ENCODE measurements at places on chromosomes 6 and 20.

DNA sequence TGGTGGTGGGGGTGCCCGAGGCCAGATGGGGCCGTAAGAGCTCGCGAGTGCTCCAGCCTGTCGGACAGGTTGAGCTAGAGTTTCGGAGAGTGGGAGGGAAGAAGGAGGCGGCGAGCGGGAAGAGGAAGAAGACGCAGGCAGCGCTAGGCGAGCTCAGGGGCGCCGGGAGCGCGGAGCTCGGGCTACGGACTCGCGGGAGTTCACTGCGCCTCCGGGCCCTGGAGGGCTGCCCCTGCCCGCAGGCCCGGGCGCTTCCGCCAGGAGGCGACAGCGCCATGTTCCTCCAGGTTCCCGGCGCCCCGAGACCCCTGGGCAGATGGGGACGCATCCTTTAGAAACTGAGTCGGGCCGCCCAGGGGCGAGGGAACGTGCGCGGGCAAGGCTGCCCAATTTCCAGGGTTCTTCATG is 984 bp downstream of the TFAP2C start:
- DNase-seq: peak; percentile 91

DNA sequence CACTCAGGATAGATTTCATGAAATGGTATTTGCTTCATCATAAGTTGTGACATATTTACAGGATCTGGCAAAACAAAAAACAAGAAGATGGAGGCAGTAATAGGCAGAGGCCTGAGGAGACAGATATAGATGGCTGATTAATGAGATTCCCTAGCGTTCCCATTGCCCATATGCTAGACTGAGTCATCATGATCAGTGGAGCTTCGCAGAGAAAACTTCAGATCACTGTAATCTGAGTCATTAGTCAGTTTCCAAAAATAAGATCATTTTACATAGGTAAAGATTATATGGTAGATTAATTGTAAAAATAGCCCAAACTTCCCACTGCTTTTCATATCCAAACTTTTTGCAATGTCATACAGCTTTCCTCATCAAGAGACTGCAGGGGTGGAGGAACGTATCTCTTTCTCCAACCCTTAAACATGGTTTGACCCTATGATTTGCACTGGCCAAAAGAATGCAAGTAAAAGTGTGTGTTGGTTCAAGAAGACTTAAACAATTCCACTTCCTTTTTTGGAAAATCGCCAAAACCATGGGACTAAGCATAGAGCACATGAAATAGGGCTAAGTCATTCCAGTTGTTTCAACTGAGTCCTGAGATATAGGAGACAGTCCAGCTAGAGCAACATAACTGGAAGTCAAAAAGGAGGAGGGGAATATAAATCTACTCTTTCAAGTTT is 626.0 kb downstream of the RNF144B start:
- DNase-seq: no peak

DNA sequence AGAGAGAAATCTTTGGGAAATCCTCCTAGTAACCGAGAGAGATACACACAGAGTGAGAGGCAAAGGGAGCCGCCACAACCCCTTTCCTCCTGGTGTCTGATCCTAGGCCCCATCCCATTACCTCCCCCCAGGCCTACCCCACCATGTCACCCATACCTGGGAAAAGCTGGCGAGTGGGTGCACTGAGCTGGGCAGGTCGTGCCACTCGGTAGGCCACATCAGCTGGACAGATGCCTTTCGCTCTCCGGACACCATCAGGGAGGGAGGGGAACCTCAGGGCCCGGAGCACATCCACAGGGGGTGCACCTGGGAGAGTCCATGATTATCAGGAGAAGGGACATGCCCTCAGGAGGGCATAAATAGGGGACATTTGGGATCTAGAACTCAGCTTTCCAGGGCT is 3.1 kb downstream of the COL11A2 start:
- DNase-seq: no peak

GRCh38 chr20:51634877-51635276 is 92.4 kb upstream of the NFATC2 start:
- DNase-seq: no peak

DNA sequence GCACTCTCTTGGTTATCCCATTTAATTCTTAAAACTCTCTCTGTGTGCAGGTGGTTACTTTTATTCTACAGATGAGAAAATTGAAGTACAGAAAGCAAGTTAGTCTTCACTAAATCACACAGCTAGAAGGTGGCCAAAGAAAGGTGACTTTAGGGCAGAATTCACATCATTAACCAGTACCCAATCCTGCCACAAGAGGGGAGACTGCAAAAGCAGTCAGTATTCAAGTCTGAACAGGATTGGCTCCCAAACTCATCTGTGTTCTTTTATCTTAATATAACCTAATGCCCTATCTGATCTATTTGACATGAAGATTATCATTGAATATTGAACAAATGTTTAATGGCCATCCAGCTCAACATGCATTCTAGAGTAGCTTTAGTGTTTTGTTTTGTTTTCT is 225.3 kb upstream of the FAM83B start:
- no peak for DNase-seq

- DNase-seq: no peak
These were observed 122.0 kb upstream of the NRSN1 start for GRCh38 chr6:24004062-24004461.

DNA sequence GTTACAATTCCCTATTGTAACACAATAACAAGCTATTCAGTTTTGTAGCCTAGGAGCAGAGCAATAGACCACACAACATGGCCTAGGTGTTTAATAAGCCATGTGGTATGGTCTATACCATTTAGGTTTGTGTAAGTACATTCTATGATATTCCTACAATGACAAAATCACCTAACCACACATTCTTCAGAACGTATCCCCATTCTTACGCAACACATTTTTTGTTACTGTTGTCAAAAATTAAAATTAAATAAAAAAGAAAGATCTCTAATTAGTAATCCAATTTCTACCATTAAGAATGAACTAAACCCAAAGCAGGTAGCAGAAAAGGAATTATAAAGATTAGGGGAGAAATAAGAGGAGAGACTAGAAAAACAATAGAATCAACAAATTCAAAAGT is 44.0 kb downstream of the RANBP9 start:
- DNase-seq: peak; percentile 32

DNA sequence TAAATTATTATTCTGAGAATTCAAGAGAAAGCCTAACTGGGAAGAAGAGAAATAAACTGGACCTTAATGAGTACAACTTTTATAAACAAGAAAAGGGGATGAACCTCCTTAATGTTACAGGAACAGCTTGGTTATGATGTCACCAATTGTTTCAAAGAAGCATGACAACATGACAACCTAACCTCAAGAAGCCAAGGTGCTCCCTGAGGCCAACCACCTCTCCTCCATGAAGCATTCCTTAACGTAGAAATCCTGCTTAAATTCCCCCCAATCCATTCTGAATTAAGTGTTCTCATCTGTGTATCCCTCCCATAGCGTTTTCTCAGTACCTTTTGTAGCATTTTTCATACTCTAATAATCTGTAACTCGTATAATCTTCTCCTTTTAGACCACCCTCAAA is 1.7 kb downstream of the HBS1L start:
- peak; percentile 27 for DNase-seq

GRCh38 chr6:112017169-112017568 is 36.7 kb upstream of the CCN6 start:
- no peak for DNase-seq

GRCh38 chr20:25253606-25254275 is 5.9 kb downstream of the PYGB start:
- peak; percentile 43 for DNase-seq

DNA sequence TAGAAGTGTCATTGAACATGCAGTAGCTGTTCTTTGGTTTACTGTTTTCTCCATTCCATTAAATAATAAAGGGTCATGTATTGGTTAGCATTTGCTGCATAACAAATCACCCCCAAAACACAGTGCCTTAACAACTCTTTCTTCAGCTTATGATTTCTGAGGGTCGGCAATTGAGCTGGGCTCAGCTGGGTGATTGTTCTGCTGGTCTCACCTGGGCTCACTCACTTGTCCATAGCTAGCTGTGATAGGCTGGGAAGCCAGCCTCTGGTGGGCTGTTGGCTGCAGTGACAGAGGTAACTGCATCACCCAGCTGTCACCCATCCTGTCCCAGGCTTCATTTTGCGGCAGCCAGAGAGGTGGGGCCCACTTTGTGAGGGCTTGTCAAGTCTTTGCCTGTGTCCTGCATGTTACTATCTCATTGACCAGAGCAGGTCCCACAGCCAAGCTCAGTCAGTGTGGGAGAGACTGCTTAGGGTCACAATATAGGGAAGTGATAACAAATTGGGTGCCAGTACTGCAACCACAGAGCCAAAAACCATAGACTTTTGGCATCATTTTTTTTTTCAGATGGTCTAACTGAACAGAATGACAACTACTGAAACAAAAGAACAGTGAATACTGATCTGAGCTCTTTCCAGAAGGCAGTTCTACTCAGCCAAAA is 76.9 kb downstream of the SYNDIG1 start:
- no peak for DNase-seq

GRCh38 chr20:24366336-24367004 is 103.0 kb upstream of the SYNDIG1 start:
- DNase-seq: no peak

GRCh38 chr6:166972101-166972500 is 15.8 kb upstream of the RNASET2 start:
- no peak for DNase-seq

GRCh38 chr6:148677594-148678476 is 69.0 kb upstream of the UST start:
- DNase-seq: peak; percentile 54

- no peak for DNase-seq
These were observed 9.0 kb downstream of the SPINT3 start for GRCh38 chr20:45506398-45506797.

GRCh38 chr20:57867807-57868206 is 158.0 kb upstream of the PMEPA1 start:
- DNase-seq: no peak

- peak; percentile 34 for DNase-seq
These were observed 6.0 kb downstream of the STX11 start for GRCh38 chr6:144156338-144156737.

DNA sequence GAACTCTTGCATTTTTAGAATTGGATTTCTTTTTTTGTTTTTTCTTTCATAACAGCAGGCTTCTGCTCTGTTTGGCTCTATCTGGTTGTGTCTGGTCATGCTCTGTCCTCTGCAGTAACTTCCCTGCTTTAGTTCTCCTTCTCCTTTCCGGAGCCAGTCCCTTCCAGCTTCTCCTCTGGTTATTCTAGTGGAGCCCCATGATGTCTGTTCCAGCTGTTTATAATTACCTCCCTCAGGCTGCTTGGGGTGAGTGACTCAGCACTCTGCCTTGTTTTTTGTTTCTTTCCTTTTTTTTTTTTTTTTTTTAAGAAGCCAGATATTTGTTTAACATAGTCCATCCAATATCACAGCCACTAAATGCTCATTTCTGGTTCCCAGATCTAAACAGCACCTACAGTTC is 409.6 kb downstream of the MAFB start:
- peak; percentile 62 for DNase-seq

DNA sequence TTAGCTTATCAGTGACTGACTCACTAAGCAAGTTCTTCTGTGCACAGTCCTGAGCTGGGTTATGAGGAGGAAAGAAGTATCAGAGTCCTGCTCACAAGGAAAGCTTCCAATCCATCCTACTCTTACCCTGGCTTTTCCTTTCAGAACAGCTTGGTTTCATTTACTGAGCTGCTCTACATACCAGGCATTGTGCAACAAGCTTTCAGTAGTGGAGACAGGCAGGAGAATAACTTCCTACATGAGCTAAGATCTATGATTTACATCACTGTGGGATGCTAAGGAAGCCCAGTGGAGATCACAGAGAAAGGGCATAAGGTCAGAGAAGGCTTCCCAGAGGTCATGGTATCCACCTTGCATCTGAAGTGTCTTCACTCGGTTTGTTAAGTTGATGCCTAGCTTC is 144.5 kb downstream of the MAP3K7 start:
- DNase-seq: no peak

GRCh38 chr6:157513619-157514485 is 132.9 kb downstream of the ZDHHC14 start:
- DNase-seq: no peak

DNA sequence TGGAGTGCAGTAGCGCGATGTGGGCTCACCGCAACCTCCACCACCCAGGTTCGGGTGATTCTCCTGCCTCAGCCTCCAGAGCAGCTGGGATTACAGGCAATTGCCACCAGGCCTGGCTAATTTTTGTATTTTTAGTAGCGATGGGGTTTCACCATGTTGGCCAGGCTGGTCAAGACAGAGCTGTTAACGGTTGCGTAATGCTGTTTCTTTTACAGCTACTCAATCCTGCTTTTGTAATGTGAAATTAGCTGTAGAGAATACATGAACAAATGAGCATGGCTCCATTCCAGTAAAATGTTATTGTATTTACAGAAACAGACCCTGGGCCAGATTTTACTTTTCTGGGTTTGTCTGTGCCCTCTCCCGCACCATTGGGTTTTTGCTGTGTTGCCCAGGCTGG is 1.9 kb downstream of the PNLDC1 start:
- peak; percentile 81 for DNase-seq

GRCh38 chr6:110485491-110485890 is 9.1 kb upstream of the SLC22A16 start:
- peak; percentile 72 for DNase-seq

DNA sequence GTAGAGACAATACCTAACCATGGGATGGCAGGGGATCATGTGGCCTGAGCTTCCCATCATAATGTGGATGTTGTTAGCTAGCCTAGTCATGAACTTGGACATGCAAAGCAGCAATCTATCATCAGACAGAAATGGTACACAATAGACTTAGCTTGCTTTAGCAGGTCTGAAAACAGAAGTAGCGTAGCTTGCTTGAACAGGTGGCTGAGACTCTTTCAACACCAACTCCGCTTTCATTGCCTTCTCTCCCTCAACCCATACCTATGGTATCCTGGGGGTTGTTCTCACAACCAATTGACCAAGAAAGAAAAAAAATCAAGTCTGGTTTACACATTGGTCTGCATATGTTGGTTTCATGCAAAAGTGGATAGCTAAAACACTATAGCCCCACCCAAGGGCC is 23.0 kb downstream of the CD164 start:
- no peak for DNase-seq

DNA sequence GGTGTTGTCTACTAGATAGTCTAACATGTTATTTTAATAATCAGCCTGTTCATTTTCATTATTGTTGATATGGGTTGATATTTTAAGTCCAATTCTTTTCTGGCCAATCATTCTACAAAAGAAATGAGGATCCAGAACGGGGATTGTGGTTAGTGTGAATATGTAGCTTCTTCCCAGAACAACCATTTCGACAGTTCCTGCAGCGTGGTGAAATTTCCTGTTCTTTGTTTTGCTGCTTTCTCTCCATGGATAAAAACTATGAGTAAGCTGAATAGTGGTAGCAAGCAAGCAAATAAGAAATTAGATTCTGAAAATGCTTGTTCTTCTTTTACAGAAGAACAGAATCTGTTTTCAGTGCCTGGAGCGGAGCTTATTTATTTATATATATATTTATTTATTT is 65.5 kb upstream of the F13A1 start:
- DNase-seq: peak; percentile 88

GRCh38 chr6:27494987-27495385 is 22.1 kb upstream of the ZNF184 start:
- peak; percentile 36 for DNase-seq

GRCh38 chr6:25774120-25774715 is 19.7 kb downstream of the SLC17A4 start:
- no peak for DNase-seq

DNA sequence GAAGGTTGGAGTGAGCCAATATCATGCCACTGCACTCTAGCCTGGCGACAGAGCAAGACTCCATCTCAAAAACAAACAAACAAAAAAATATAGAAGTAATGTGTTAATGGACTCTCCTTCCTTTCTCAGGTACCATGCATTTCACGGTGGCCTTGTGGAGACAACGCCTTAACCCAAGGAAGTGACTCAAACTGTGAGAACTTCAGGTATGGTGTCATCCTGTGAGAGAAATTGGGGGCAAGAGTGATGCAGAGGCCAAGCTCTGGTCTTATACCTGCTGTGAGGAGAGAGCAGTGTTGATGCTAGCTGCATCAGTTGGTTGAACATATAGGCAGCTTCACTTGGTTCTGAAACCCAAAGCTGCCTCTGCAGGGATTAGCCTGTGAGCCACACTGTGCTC is 6.2 kb downstream of the ITCH start:
- no peak for DNase-seq

All from NB4 (cell line).